ENCODE measurements at places on chromosomes 2 and 18. TPM values are rescaled to one million over a fixed set of nuclear protein-coding genes. Genes with fewer than 3 reads are reported as not detected.

The NIFK gene
- 75.9 TPM for total RNA-seq

The PIEZO2 gene
- total RNA-seq, result 342 TPM

The POTEI gene
- 0.51 TPM for total RNA-seq

The RAB31 gene
- 27.2 TPM for total RNA-seq

The CXCR1 gene
- total RNA-seq, result not detected

The OTOS gene
- not detected for total RNA-seq

The CDK15 gene
- total RNA-seq, result not detected

The PLA2R1 gene
- 17.0 TPM for total RNA-seq

The TEKT4 gene
- not detected for total RNA-seq

The COLEC12 gene
- 45.1 TPM for total RNA-seq

DNA sequence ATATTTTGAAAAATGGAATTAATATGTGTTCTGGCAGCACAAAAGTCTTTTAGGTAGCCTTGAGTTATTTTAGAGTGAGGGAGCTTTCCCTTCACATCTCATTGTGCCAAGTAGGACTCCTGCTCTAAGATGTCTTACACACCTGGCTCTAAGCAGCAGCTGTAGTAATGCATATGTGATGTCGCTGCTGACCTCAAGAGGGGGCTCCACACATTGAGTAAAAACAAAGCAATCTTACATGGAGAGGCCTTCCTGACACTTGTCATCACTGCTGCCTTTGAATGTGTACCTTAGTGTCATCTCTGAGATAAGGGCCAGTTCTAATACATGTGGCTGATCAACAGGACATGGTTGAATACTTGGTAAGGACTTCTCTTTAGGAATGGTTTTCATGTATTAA, 75.8 kb downstream of the ACTR3 start:
- peak; percentile 74 for DNase-seq

DNA sequence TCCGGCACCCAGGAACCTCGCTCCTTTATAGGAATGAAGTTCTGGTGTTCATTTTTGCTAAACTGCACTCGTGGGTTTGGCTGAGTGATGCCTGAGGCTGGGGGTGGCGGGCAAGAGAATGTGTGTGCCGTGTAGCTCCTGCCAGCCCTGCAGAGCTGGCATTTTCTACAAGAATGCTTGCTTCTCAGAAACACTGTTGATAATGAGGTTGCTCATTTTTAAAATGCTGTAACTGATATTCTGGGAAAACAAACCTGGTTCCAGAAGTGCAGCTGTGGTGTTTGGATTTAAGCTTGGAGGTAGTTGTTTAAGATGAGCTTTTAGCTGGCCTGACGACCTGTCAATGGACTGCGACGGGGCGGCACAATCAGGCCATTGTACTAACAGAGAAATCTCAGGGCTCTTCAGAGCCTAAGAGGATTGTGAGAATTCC, 511.9 kb upstream of the TNP1 start:
- no peak for DNase-seq

GRCh38 chr2:239279508-239280295, 121.1 kb downstream of the HDAC4 start:
- no peak for DNase-seq

DNA sequence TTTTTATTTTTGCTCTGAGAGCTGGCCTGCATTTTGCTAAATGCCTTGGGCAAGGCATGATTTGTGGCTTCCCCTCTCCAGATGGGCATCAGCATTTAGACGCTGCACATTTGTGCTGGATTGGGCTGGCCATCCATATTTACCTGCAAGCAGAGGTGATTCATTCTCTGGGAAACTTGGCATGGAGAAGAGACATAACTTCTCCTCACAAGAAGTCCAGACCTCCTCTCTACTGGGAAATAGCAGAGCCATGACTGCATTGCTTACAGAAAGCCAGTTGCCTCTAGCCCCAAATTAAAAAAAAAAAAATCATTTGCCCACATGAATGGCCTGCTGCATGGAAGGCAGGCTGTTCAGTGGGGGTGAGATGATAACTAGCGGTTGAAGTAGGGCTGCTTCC, 120.1 kb downstream of the ACTR3 start:
- DNase-seq, result no peak

GRCh38 chr18:75070625-75071483, 138.1 kb downstream of the PTGR3 start:
- peak; percentile 94 for DNase-seq

GRCh38 chr2:9341337-9341887, 81.9 kb downstream of the ITGB1BP1 start:
- no peak for DNase-seq

DNA sequence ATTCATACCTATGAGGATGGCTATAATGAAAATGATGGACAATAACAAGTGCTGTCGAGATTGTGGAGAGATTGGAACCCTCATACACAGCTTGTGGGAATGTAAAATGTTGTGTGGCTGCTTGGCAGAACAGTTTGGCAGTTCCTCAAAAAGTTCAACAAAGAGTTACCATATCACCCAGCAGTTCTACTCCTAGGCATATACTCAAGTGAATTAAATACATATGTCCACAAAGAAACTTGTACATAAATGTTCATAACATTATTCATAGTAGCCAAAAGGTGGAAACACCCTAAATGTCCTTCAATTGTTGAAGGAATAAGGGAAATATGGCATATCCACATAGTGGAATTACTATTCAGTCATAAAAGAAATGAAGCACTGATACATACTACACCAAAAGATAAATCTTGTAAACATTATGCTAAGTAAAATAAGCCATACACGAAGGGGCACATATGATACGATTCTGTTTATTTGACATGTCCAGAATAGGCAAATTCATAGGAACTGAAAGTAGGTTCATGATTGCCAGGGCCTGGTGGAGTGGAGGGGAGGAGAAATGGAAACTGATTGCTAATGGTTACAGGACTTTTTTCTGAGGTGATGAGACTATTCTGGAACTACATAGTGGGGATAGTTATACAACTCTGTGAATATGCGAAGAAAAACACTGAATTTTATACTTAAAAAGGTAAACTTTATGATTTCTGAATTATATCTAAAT, 92.1 kb downstream of the ADAM23 start:
- no peak for DNase-seq

DNA sequence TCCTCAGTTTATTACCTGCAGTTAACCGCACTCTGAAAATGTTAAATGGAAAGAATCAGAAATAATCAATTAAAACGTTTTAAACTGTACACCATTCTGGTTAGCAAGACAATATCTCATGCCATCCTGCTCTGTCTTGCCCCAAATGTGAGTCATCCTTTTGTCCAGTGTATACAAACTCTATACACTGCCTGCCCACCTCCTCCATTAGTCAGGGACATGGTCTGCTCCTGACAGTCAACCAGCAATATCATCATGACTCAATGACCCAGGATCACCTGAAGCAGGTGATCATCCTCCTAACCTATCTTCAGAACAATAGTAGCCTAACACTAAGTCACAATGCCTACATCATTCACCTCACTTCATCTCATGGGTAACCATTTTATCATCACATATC, 214.7 kb downstream of the KCNH7 start:
- no peak for DNase-seq

DNA sequence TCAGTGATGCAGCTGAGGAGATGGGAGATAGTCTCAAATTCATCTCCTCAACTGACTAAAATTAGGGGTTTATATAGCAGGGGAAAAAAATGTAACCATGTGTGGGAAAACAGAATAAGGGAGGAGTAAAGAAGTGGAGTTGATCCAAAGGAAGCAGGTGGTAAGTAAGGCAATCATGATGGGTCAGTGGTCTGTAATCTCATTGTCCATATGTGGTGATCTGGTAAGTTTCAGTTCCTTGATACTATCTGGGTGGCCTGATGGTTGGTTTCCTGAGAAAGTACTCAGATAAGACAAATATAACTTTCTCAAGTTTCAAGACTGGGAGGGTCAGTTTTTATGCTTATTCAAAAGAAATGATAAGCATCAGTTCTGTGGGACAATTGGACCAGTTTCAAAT, 312.3 kb upstream of the KCNJ3 start:
- DNase-seq, result no peak

DNA sequence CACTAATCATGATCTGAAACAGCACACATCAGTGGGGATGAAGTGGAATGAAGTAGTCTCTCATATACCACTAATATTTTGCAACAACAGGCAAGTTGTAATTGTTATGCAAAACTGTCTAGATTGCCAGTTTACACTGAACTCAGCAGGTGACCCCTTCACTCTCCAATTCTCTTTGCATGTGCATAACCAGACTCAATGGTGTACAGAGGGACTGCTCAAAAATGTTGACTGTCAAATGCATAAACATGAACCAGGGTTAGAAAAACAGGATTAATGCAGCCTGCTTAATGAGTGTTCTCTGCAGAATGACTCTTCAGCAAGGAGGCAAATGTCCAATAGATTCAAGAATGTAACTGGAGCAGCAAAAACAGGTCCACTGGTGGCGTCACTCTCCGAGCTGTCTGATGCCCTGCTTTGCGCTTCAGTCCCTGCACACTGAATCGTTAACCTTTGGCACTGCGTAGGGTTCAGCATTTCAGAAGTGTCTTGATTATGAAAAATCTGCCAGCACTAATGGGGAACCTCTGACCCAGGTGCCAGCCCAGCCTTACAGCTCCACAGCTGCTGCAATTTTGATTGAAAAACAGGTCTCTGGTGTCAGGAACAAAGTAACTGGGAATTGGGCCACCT, 209.3 kb downstream of the TDRD15 start:
- DNase-seq, result no peak

DNA sequence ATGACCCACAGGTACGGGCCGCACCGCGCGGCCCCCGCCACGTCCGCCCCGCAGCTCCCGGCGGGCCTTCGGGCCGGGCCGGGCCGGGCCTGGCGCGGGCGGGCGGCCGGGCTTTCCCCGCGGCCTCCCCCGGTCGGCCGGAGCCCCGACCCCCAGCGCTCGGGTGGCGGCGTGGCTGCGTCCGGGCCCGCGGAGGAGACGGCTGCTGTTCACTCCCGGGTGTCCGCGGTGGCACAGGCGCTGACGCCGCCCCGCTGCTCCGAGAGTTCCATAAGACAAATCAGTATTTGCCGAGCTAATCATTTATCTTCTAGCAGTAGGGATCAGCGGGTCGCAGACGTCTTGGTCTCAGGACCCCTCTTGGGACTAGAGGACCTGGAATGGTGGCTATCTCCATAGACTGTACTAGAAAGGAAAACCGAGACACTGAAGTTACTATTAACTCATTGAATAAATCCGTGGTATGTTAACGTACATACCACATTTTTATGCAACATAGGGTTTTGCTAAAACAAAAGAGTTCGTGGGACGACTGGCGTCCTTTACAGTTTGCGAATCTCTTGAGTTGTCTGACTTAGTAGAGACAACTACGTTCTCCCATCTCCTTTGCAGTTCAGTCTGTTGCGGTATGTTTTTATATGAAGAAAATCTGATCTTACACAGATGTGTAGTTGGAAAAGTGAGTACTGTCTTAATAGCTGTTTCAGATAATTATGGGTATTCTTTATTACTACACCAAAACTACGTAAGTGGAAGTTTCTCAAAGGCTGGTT, 500 bp downstream of the LIMS1 start:
- peak; percentile 53 for DNase-seq

DNA sequence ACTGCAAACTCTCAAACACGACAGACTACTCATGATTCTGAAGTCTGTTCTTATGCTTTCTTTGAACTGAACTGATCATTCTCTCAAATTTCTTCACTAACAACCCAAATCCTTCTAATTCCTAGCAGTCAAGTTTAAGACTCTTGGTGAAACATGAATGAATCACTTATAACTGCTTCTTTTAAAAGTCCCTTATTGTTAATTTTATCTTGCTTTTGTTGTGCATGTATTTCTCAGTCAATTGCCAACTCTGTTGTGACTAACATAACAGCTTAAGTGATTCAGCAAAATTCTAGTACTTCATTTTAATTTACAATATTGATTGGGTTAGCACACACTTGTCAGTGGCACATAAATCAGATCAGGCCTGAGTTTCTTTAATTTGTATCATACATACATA, 357.0 kb upstream of the FSIP2 start:
- no peak for DNase-seq

DNA sequence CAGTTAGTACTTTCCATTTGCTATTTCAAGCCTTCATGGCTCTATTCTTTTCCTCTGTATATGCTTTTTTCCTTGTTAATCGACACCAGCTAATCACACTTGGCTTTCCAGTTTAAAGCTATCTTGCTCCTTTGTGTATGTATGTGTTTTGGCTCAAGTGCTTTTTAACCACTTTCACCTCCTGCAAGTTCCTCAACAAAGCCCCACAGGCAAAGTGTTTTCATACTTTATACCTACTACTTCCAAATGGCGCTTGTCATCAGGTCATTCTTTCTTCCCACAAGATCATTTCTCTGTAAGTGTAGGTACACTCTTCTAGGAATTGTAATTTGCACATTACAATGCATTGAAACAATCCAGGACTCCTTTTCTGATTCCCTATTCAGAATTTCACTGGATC, 64.0 kb upstream of the FIGN start:
- DNase-seq, result no peak

DNA sequence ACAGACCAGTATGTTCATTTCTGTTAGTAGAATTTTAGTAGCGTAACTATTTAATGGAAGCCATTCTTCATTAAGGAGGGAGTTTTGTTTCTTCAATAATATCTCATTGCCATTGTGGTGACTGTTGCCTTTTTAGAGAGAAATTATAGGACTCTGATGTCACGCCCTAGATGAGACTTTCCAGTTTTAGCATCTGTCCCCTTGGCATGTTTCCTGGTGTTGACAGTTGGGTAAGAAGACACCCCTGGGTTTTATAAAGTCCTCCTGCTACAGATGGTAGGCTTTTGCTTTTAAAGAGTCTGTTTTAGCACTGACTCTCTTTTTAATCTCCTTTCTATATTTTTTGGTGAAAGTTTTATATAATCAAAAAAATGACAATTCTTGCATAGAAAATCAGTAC, 41.9 kb downstream of the KCNJ3 start:
- DNase-seq, result no peak

DNA sequence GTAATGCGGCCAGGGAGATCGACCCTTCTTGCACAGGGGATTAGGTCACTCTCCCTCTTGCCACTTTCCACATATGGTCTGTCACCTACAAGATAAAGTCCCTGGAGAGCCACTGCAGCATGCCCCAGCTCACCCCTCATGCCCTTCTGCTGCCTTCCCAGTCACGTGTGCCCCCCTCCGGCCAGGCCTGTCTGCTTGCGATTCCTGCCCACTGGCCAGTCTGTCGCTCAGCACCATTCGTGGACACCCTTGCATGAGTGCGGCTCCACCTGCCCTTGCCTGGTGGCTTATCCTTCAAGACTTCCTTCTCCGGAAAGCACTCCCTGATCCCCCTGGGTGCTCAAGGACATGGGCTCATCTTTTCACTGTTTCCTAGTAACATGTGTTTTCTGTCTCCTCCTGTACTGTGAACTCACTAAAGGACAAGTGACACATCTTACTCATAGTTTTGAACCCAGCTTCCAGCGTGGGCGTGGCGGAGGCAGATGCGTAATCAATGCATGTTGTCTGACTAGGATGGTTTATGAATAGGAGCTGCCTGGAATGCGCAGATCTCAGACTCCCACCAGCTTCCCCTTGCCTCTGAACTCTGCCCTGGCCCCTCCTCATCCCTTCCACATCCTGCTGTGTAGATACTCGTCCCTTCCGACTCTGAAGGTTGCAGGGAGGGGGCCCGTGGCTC, 7.8 kb upstream of the NT5DC4 start:
- peak; percentile 39 for DNase-seq

GRCh38 chr18:7987284-7987976, 420.3 kb downstream of the PTPRM start:
- peak; percentile 43 for DNase-seq

GRCh38 chr2:200593905-200594304, 8.1 kb downstream of the AOX1 start:
- no peak for DNase-seq

GRCh38 chr18:21664069-21664468, 40.5 kb downstream of the ABHD3 start:
- DNase-seq, result no peak

- DNase-seq, result no peak
Observed at GRCh38 chr2:211049321-211050018, 493.1 kb downstream of the CPS1 start.

- DNase-seq, result no peak
Observed at GRCh38 chr18:29853126-29853525, 1189.4 kb downstream of the DSC3 start.

Measured in dermis blood vessel endothelial cell (primary cell).